ENCODE measurements at places on chromosomes 2 and 18. TPM values are rescaled to one million over a fixed set of nuclear protein-coding genes. Genes with fewer than 3 reads are reported as not detected.

DNA sequence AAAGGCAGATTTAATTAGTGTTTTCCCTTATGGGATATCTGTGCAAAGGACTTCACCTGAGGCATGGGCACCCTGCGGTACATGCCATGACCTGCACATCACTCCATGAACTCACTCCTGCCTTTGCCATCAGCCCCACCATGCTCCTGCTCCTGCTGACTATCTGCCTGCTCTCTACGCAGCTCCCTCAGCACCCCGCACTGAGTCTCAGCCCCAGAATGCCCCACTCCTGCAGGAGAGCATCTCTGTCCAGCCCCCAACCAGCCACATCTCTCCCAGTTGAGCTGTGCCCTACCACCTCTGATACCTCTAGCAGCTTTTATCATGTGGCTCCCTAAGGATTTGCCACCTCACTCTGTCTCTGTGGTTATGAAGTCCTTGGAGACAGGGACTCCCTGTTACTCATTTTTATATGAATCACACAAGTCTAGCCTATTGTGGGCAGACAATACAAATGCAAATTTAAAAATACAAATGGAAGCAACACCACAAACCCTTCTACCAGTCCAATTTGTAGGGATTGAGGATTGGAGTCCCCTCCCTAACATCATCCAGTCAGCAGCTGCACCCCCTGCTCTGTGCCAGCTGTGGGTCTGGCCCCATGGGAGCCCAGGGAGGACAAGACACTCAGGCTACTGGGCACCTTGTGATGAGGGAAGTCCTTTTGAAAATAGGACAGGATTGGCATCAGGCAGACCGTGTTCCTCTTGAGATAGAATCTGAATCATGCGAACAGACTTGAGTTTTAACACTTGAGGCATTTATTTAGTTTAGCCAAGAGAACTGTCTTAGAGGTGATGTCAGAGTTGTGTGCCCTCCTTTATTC lies 689.6 kb upstream of the HS6ST1 start:
- DNase-seq, result no peak

- no peak for DNase-seq
Observed at GRCh38 chr2:16628314-16628713, 37.3 kb downstream of the CYRIA start.

PLB1 gene
- total RNA-seq, result 1.8 TPM

PIGN gene
- total RNA-seq, result 14.6 TPM

ESCO1 gene
- total RNA-seq, result 7.9 TPM

DNA sequence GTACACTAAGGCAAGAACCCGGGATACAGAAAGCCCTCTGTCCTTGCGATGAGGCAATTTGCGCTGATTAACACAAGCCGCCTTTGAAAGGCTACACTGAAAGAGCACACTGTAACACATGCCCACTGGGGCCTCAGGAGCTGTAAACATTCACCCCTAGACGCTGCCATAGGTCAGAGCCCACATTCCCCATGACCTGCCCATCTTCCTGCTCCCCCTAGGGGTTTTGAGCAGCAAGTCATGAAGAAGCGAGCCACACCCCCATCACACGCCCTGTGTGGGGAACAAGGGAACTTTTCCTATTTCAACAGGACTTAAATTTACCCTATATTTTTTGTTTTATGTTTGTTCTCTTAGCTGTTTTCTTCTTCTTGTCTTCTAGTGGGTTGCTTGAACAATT lies 47.8 kb upstream of the SLC4A10 start:
- no peak for DNase-seq

DNA sequence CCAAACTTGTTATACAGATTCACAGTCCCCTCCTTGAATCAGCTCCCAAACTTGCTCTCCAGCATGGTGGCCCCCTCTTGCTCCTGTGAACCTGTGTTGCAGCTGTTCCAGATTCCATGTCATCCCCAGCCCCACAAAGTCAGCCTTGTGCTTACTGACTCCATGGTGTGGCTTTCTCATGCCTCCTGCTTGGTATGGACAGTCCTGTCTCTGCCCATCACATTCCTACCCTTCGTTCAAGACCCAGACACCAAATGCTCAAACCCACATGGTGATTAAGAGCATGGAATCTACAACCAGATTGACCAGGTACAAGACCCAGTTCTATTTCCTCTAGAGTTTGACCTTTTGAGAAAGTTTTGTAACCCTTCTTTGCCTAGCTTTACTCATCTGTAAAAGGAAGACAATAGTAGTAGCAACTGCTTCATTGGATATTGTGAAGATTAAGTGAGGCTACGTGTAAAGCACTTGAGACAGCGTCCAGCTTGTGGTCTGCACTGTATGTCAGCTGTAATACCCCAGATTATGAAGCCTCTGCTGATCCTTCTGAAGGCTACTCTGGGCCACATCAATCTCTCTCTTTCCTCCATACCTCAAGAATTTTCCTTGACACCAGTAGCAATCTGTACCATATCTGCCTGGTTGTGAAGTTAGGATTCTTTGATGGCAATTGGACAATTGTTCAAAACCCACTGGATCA lies 146.4 kb upstream of the HAAO start:
- no peak for DNase-seq

GRCh38 chr2:1995987-1996386 lies 251.7 kb upstream of the PXDN start:
- DNase-seq, result no peak

VWC2L gene
- not detected for total RNA-seq

GBX2 gene
- not detected for total RNA-seq

SPP2 gene
- not detected for total RNA-seq

GRCh38 chr2:230908092-230908594 lies 16.9 kb downstream of the GPR55 start:
- DNase-seq, result no peak

Measured in Right ventricle myocardium superior (tissue), 1 donor.